ENCODE measurements at places on chromosomes 7 and 10.

GRCh38 chr10:117463545-117463920 is 79.0 kb upstream of the EMX2 start:
- no peak for DNase-seq

DNA sequence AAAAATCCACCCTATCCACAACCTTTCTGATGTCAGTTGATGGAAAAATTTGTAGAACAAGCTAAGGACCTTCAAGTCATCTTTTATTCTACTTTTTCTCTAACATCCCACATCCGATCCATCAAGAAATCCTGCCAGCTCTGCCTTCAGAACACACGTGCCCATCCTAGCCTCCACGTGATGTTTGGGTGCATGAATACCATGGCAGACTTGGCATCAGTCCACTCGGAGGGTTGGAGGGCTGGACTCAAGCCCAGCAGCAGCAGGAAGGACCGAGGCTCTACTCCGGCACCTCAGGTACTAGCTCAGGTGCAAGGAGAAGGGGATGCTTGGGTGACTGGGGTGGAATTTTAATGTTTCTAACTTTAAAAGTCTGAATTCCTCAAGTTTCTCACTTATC is 428.6 kb downstream of the DPP6 start:
- DNase-seq, result no peak

- DNase-seq, result no peak
These were observed 100.5 kb downstream of the GLCCI1 start for GRCh38 chr7:8068892-8069686.

- no peak for DNase-seq
These were observed 59.8 kb upstream of the MAGI2 start for GRCh38 chr7:79513261-79513660.

GRCh38 chr7:24731313-24731712 is 26.0 kb downstream of the GSDME start:
- no peak for DNase-seq
